ENCODE measurements at places on chromosomes 12 and 14.

DNA sequence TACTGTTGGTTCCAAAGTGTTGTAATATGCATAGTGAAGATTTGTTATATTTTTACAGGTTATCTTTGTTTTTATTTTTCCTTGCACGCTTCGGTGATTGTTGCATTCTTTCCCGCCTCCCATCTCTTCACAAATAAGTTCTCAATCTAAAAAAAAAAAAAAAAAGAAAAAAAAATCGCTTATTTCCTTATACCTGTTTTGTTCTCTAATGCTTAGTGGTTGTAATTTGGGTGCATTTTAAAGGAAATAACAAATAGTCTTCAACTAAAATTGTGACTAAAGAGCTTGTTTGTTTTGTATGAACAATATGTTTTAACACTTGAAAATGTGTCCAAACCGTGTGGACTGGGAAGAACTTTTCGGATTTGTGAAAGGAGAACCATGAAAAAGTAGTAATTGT is 1.5 kb downstream of the CAND1 start:
- no peak for DNase-seq

DNA sequence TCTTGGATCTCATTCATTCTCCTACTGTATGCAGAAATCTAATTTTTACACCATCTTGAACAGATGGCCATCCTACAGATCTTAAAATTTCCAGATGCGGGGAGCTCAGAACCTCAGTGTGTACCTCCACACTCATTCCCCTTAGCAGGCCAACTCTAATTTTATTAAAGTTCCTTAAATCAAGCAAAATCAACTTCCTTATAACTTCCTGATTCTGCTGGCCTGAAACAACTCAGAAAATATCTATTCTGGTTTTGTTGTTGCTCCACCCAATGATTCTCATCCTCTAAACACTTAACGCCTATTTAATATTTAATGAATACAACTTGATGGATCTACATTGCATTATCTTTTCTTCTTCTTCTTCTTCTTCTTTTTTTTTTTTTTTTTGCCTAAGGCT is 3.1 kb downstream of the EMP1 start:
- no peak for DNase-seq

DNA sequence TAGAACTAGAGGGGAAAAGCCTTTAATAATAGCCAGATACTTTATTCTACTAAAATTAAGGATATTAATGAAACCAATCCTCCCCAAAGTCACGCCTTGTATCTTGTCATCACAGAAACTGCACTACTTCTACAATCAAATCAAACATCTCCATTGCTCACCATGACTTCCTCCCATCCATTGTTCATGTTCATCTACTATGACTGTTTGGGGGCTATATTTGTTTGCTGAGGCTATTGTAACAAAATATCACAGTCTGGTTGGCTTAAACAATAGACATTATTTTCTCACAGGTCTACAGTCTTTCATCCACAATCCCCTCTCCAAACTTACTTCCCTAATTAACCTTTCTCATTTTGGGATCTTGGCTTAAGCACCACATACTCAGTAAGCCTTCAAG is 193.6 kb upstream of the FSCB start:
- no peak for DNase-seq

DNA sequence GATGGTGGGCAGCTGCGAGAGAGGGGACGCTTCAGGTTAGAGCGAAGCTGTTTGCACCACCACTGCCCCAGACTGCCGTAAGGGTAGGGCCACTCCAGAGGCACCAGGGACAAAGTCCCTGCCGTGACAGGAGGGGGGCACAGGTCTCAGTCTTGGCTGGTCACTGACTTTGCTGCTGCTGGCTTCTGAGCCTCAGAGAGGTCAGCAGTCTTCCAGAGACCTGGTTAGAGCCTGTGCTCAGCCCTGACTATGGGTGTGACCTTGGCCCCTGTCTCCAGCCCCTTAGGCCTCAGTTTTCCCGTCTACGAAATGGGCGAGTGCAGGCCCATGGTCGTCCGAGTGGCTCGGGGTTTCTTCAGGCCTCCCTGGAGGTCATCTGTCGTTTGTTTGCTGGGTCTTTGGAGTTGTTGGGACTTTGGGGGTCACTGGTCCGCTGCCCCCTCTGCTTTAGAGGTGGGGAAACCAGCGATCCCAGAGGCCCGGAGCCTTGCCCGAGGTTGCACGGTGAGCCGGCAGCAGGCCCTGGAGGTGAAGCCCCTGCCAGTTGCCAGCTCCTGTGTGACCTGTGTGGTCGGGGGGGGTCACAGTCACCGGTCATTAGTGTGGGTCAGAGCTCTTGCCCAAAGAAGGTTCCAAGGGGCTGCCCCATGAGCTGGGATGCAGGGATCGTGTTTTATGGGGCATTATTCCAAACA is 15.3 kb downstream of the MEG3 start:
- no peak for DNase-seq

GRCh38 chr12:49358483-49359141 is 8.7 kb upstream of the SPATS2 start:
- DNase-seq, result peak; percentile 63

- DNase-seq, result no peak
Observed at GRCh38 chr12:119014368-119014767, 33.0 kb downstream of the SRRM4 start.

- no peak for DNase-seq
Observed at GRCh38 chr12:109557200-109557599, 16.1 kb downstream of the MMAB start.

DNA sequence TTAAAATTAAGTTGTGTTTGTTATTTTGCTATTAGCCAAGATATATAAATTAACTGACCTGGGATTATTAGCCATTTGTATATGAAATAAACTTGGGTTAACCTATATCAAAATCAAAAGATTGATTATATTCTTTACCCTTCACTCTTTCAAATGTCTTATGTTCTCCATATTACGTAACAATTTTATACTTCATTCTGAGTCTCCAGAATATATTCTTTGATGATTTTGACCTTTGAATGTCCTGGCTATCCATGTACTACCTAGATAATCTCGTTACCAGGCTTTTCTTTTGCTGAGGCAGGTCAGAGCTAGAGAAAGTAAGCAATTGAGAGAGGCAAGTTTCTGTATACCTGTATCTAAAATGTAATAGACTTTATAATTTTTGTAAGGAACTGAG is 3.6 kb downstream of the PPM1A start:
- DNase-seq, result no peak

DNA sequence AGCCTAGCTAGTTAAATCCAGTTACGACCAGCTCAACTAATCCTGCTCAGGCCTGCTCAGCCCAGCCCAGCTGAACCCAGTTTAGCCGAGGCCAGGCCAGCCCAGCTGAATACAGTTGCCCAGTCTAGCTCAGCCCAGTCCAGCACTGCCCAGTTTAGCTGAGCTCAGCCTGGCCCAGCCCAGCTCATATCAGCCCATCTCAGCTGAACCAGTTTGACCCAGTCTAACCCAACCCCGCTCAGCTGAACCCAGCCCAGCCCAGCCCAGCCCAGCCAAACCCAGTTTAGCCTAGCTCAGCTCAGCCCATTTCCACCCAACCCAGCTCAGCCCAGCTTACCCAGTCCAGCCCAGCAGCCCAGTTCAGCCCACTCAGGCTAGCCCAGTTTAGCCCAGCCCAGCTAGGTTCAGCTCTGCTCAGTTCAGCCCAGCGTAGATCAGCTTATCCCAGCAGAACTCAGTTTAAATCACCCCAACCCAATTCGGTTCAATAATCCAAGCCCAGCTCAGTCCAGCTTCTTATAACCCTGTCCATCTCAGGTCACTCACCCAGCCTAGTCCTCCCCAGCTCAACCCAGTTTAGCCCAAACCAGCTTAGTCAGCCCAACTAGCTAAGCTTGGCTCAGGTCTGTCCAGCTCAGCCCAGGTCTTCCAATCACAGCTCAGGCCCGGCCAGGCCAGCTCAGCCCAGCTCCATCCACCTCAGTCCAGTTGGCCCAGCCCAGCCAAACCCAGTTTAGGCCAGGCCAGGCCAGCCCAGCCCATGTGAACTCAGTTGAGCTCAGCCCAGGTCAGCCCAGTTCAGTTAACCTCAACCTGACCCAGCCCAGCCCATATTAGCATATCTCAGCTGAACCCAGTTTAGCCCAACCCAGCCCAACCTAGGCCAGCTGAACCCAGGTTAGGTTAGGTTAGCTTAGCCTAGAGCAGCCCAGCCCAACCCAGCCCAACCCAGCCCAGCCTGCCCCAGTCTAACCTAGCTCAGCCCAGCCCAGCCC is 76.7 kb downstream of the TMEM121 start:
- no peak for DNase-seq

- peak; percentile 65 for DNase-seq
Observed at GRCh38 chr14:102993523-102993922, 63.8 kb downstream of the CDC42BPB start.

DNA sequence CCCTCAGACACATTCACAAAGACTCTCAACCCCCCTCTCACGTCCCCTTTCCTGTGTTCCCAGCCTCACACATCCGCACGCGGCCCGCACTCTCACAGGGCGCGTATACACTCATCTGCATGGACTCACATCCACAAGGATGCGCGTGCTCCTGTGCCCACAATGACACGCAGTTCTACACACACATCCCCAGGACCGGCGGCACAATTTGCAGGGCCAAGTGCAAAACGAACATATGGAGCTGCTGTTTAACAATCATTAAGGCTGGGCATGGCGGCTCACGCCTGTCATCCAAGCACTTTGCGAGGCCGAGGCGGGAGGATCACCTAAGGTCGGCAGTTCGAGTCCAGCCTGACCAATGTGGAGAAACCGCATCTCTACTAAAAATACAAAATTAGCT is 36.4 kb upstream of the EML1 start:
- no peak for DNase-seq

DNA sequence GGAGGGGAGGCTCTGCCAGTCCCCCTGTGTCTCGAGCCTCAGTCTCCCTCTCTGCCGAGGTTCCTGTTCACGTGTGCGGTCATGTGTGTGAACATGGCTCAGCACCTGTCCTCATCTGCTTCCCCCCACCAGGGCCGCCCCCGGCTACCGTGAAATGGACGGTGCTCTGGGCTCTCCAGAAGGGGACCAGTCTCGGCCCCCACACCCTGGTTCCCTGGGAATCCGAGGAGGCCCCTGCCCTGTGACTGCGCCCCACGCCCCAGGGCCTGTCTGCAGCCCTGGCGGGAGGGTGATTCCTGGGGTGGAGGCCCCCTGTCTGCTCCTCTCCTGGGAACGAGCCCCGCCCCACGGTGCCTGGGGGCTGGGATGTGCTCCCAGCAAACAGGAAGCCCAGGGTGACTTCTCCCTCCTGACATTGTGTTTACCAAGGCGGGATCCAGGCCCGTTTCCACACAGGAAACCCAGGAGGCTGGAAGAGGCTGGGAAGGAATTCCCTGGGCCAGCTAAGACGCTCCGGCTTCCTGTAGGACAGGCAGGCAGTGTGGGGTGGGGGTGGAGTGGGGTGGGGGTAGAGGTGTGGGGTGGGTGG is 46.6 kb downstream of the KIF26A start:
- DNase-seq, result no peak

- DNase-seq, result no peak
Observed at GRCh38 chr12:27309293-27309994, 23.2 kb upstream of the BMAL2 start.

GRCh38 chr12:106304797-106305196 is 2.3 kb downstream of the TCP11L2 start:
- no peak for DNase-seq

- no peak for DNase-seq
Observed at GRCh38 chr12:124150168-124150567, 144.7 kb upstream of the RFLNA start.

- no peak for DNase-seq
Observed at GRCh38 chr12:31655792-31656191, 3.7 kb upstream of the ETFBKMT start.

GRCh38 chr12:103470664-103471063 is 25.1 kb downstream of the C12orf42 start:
- DNase-seq, result no peak

GRCh38 chr14:69956970-69957369 is 77.8 kb downstream of the SMOC1 start:
- no peak for DNase-seq

GRCh38 chr14:42269234-42269633 is 662.6 kb downstream of the LRFN5 start:
- no peak for DNase-seq

DNA sequence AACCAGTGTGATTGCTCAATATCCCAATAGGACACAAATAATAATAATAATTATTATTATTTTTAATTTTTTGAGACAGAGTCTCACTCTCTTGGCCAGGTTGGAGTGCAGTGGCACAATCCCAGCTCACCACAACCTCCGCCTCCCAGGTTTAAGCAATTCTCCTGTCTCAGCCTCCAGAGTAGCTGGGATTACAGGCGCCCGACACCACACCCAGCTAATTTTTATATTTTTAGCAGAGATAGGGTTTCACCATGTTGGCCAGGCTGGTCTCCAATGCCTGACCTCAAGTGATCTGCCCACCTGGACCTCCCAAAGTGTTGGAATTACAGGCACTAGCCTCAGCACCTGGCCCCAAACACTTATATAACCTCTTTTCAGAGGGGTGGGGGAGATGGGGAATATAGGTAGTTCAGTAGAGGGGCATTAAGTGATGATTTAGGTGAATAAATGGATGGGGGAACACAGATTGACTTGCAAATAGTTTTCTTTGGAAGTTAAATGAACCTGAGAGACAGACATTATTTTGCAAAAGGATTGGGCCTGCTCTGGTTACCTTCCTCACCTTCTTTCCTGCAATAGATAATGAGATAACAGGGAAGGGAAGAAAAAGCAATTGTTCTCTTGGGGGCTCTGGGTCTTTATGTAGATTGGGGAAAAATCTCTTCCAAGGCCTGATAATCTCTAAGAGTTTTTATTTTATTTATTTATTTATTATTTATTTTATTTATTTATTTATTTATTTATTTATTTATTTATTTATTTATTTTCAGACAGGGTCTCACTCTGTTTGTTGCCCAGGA is 57.7 kb downstream of the RESF1 start:
- no peak for DNase-seq

Measured in HCEC 1CT (cell line).